ENCODE measurements at places on chromosomes 1 and 21.

GRCh38 chr1:22618056-22618455, 18.4 kb upstream of the C1QA start:
- DNase-seq, result no peak

- DNase-seq, result no peak
Observed at GRCh38 chr1:241722947-241723346, 70.9 kb downstream of the WDR64 start.

- no peak for DNase-seq
Observed at GRCh38 chr1:57036641-57037579, 71.1 kb upstream of the C8B start.

GRCh38 chr21:45643021-45643980, at the start of gene PCBP3:
TSS of gene PCBP3 (plus strand) at chr21:45643725. CDS start at chr21:45850086, 206,361 bp downstream.
- DNase-seq, result peak; percentile 98

DNA sequence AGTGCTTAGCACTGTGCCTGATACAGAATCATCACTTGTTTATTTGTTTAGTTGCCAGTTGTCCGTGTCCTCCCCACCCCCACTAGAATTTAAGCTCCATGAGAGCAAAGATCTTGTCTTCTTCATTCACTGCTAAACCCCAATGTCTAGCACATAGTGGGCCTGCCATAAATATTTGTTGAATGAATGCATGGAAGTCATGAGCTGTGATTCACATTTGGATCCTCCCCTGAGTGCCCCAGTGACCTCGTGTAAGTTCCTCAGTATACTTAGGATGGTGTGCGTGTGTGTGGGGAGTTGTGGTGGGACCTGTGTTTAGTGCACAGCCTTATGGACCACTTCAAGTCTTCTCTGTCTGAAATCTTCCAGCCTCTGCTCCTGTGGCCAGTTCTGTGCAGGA, 23.1 kb downstream of the IER5 start:
- DNase-seq, result no peak

- DNase-seq, result no peak
Observed at GRCh38 chr1:229170778-229171505, 100.0 kb upstream of the RAB4A start.

- DNase-seq, result peak; percentile 58
Observed at GRCh38 chr1:181936768-181937581, 124.5 kb downstream of the ZNF648 start.

DNA sequence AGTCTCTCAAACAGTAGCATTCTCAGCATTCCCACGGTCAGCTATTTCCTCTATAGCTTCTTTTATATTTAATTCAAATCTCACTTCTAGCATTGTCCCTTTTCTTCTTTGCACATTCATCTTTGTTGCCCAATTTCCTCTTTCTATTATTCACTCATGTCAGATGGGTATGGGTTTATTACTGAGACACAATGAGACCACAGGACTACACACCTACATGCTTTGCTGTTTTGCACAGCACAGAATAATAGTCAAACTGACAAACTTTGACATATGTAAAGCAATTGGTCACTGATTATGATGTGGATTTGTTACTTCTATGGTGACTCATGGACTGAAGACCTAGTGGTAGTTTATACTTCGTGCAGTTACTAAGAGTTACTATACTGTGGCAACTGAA, 5.8 kb upstream of the CD1C start:
- no peak for DNase-seq

- no peak for DNase-seq
Observed at GRCh38 chr1:7284839-7285435, 486.2 kb upstream of the VAMP3 start.

GRCh38 chr1:182229451-182229850, 162.1 kb downstream of the GLUL start:
- DNase-seq, result no peak

GRCh38 chr1:27784700-27785099, 11.7 kb downstream of the STX12 start:
- DNase-seq, result no peak

DNA sequence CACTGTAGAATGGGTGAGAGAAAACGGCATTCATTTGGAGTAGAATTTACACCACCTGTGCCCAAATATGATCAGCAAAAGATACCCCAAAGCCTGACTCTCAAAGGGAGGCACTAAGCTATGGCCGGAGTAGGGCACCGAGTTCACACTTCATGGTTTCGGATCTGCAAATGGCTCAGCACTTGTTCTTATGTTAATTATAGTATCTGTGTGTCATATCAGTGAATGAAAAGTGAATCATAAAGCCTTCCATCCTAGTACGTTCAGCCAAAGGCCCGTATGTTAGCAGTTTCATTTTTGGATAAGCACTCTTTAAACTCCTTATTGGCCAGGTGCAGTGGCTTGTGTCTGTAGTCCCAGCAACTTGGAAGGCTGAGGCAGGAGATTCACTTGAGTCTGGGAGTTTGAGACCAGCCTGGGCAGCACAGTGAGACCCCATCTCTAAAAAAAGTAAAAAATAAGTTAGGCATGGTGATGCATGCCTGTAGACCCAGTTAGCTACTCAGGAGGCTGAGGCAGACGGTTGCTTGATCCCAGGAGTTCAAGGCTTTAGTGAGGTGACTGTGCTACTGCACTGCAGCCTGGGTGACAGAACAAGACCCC, 4.9 kb upstream of the CORT start:
- DNase-seq, result no peak

DNA sequence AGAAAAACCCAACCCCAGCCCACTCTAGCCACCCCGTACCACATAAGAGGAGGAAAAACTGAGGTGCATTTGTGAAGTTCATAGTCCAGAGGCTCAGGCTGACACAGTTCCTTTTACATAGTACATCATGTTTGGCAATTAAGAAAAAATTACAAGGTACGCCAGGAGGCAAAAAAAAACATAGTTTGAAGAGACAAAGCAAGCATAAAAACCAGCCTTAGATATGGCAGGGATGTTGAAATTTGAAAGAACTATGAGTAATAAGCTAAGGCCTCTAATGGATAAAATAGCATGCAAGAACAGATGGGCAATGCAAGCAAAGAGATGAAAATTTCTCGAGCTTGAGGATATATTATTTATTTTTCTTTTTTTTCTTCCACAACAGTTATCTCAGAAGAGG, 31.9 kb downstream of the MIXL1 start:
- no peak for DNase-seq

DNA sequence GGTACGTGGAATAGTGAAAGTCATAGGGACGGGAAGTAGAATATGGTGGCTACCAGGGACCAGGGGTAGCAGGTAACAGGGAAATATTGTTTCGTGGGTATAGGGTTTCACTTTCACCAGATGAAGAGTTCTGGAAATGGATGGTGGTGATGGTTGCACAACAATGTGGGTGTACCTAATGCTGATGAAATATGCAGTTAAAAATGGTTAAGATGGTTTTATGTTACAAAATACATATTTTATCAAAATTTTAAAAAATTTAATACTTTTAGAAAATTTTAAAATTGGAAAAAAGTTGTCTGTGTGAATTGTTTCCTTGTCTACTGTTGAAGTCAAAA, 55.5 kb upstream of the TLR5 start:
- no peak for DNase-seq

GRCh38 chr1:163436140-163436812, 114.5 kb downstream of the NUF2 start:
- no peak for DNase-seq

GRCh38 chr1:77882411-77882810, 6.0 kb upstream of the NEXN start:
- DNase-seq, result no peak

- no peak for DNase-seq
Observed at GRCh38 chr1:228781161-228781808, 46.0 kb downstream of the RHOU start.

DNA sequence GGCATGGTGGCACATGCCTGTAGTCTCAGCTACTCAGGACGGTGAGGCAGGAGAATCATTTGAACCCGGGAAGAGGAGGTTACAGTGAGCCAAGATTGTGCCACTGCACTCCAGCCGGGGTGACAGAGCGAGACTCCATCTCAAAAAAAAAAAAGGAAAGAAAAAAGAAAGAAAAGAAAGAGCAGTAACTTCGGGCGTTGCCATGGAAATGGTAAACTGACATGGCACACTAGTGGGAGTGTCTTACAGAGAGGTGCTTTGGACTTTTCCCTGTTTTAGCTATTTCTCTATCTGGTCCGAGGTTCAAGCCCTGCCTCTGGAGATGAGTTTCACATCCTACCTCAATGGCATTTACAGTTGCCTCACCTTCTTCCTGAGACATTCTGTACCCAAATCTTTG, 23.1 kb upstream of the PPT1 start:
- no peak for DNase-seq

DNA sequence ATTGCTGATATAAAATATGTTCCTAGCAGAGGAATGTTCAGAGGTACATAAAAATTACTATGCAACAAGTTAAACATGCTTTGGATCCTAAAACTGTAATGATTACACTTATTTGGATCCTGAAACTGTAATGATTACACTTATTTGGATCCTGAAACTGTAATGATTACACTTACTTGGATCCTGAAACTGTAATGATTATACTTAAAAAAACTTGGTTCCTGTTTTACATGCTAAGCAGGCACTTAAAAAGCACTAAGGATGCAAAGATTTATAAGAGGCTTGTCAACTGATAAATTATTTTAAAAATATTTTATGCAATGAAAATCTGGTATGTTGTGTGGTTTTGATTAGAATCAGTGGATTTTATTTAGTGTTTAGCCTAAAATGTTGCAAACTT, 47.7 kb downstream of the ZNHIT6 start:
- no peak for DNase-seq

DNA sequence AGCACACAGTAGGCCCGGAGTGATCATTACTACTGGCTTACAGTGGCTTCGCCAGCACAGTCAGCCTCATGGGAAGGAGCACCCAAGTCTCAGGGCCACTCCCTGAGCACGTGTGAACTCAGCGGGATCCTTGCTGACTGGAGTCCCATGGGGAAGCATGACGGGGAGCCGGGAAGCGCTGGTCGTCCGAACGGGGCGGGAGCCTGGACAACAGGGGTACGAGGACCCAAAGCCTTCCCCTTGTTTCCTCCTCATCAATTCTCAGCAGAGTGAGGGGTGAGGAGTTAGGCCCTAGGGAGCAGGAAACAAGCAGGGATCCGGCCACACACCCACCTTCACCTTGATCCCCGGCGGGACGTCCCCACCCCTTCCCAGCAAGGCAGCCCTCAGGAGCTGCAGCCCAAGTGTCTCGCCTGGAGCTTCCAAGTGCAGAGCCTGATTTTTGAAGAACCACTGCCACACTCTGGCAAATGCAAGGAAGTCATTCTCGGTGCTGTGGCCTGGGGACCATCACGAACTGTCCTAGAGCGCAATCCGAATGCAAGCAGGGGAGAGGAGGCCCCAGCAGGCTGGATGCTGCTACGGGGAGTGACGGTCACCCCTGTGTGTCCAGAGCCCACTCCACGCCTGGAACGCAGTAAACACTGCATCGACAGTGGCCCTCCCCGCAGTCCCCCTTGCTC, 35.5 kb downstream of the TOMM20 start:
- DNase-seq, result peak; percentile 52

GRCh38 chr1:32353886-32354570, 8.3 kb downstream of the FAM229A start:
- DNase-seq, result no peak

GRCh38 chr1:15762546-15762945, 4.0 kb downstream of the FBLIM1 start:
- no peak for DNase-seq

All from activated naive CD4-positive, alpha-beta T cell treated with anti-CD3 and anti-CD28 coated beads, Interleukin-2, amount 50 U/mL, for 72 hours (primary cell).